Stimulated activated CD8-positive, alpha-beta memory T cell treated with anti-CD3 and anti-CD28 coated beads, Interleukin-4, amount 100 ng/mL, for 1 hour (primary cell): ENCODE measurements at places on chromosomes 2 and 18.

- no peak for DNase-seq
Observed at GRCh38 chr2:222572751-222573174, 83.1 kb downstream of the FARSB start.

- no peak for DNase-seq
Observed at GRCh38 chr18:23977719-23978483, 36.7 kb upstream of the TTC39C start.

- DNase-seq, result no peak
Observed at GRCh38 chr18:61546590-61546989, 213.4 kb downstream of the CDH20 start.

- no peak for DNase-seq
Observed at GRCh38 chr2:122323927-122324326, 568.5 kb downstream of the TSN start.

- no peak for DNase-seq
Observed at GRCh38 chr2:95312543-95313201, 15.5 kb downstream of the KCNIP3 start.
